GM12891 (cell line): ENCODE measurements at places on chromosomes 12 and 14.

DNA sequence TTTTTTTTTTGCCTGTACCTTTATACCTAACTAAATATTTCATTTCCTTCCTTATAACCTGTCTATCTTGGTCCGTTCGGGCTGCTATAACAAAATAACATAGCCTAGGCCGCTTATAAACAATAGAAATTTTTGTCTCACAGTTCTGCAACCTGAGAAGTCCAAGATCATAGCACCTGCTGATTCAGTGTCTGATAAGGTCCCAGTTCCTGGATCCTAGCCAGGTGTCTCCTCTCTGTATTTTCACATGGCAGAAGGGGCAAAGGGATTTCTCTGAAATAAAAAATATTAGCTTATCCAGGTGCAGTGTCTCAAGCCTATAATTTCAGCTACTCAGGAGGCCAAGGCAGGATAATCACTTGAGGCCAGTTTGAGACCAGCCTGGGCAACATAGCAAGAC, 1046.6 kb upstream of the USP15 start:
- no peak for DNase-seq

DNA sequence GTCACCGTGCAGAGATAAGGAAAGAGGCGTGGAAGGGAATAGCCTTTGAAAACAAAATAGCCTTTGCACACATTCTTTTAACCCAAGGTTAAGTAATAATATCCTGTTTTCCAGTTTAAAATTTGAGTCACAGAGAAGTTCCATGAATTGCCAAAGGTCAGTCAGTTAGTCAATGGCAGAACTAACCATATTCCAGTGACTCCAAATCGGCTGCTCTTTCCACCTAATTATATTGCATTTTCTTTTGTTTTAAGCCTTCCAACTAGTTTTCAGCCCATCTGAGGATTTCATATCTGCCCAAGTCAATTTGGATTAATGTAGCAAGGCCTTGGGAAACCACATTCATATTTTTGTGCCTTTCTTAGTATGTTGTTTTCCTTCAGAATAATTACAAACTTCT, 373.0 kb downstream of the CCDC91 start:
- no peak for DNase-seq

- no peak for DNase-seq
Measured at GRCh38 chr14:71488703-71489191, 443.5 kb upstream of the RGS6 start.

GRCh38 chr14:73265721-73266046, 28.4 kb downstream of the PAPLN start:
- DNase-seq: no peak

GRCh38 chr12:16246264-16246663, 31.2 kb downstream of the SLC15A5 start:
- DNase-seq: no peak
